Naive B cell (primary cell): ENCODE measurements at places on chromosomes 7 and 10. TPM values are rescaled to one million over a fixed set of nuclear protein-coding genes. Genes with fewer than 3 reads are reported as not detected.

DNA sequence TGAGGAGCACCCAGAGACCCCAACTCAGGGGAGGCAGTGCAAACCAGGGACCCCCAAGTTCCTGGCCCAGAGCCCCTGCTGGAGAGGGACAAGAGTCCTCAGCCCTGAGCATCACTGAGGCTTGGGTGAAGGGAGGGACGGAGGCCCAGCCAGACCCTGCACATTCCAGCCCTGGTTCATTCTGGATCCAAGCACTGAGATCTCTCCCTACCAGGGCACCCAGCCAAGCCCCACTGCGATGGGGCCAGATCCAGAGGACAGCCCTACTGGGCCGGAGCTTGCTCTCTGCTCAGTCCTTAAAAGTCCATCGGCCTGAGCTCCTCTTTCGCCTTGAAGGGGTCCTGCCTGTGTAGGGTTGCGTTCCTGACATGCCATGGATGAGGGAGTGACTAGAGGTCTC, 40.5 kb upstream of the RABGEF1 start:
- no peak overlapping the region for H3K4me3 ChIP-seq
- no peaks in the 10 kb centered on the region for H3K27me3 ChIP-seq
- H3K27ac ChIP-seq: no peak overlapping the region

PSPH gene
- 4.9 TPM for polyA plus RNA-seq

CTBP2 gene
- 0.55 TPM for polyA plus RNA-seq

CFTR gene
- polyA plus RNA-seq: not detected
